ENCODE measurements at places on chromosomes 7 and 10.
A peak's percentile ranks its signal among the peaks of the same experiment; 100 is the strongest.

- DNase-seq, result no peak
Measured at GRCh38 chr7:98212532-98213041, 1.3 kb downstream of the BHLHA15 start.

DNA sequence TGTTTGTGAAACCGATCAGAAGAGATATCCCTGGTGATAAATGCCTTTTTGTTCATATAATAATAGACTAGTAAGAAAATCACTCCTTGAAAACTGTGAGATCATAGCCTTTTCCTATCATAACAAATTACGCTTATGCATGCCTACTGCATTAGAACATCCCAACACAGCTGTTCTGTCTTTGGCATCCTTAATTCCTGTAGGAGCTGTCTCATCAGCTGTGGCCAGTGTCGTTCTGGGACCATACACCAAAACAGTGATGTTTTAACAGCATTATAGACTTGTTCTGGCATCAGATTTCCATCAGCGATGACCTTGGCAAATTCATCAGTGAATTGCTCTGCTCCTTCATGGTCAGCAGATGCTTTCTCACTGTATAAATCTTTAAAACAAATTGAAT, 423.6 kb upstream of the LRGUK start:
- peak; percentile 82 for DNase-seq

DNA sequence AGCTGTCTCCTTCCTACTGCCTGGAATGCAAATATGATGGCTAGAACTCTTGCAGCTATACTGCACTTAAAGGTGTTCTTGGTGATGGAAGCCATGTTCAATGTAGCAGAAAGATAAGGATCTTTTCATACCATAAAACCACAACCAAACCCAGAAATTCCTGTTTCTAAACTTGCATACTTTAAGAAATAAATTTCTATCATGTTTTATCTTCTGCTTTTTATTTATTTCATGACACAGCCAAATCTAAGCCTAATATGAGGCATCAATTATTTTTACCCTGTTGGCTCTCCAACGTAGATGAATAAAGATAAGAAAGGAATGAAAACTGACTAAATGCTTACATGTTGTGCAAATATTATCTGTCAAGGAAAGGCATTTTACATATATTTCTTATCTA, 224.1 kb downstream of the DOCK4 start:
- DNase-seq, result peak; percentile 41

GRCh38 chr7:102009628-102010027, 192.2 kb downstream of the CUX1 start:
- peak; percentile 50 for DNase-seq

- DNase-seq, result no peak
Measured at GRCh38 chr7:2290877-2291276, 23.4 kb downstream of the SNX8 start.

DNA sequence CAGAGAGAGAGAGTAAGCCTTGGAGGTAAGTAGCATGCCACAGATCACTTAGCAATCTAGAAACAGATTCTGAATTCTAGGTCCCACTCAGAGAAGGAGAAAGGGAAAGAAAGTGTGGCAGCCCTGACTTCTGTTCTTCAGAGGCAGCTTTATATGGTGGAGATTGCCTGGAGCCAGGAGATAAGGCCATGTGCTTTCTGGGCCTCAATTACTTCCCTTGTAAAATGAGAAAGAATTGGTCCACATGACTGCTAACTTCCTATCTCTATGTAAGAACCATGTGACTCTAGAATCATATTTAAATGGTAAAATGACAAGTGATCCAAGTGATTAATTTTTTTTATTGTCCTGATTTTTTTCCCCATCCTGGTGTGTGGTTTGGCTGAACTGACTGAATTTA, 64.1 kb downstream of the HHEX start:
- no peak for DNase-seq

DNA sequence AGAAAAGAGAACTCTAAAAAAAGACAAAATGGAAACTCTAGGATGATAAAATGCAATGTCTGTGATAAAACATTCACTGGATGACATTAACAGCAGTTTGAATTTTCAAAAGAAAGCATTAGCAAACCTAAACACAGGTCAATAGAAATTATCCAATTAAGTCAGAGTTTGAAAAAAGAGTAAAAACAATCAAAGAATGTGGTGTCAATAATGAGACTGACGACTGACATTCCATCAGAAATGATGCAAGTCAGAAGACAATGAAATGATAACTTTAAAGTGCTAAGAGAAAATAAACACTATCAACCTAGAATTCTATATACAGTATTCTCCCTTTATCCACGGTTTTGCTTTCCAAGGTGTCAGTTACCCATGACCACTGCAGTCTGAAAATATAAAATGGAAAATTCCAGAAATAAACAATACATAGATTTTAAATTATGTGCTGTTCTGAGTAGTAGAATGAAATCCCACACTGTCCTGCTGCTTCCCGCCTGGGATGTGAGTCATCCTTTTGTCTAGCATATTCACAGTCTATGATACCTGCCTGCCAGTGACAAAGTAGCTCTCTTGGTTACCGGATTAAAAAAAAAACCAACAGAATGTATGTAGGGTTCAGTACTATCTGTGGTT, 38.3 kb upstream of the SFMBT2 start:
- DNase-seq, result no peak

- no peak for DNase-seq
Measured at GRCh38 chr10:95790982-95791381, 35.0 kb downstream of the ENTPD1 start.

GRCh38 chr10:96716390-96716789, 3.9 kb downstream of the PIK3AP1 start:
- no peak for DNase-seq

DNA sequence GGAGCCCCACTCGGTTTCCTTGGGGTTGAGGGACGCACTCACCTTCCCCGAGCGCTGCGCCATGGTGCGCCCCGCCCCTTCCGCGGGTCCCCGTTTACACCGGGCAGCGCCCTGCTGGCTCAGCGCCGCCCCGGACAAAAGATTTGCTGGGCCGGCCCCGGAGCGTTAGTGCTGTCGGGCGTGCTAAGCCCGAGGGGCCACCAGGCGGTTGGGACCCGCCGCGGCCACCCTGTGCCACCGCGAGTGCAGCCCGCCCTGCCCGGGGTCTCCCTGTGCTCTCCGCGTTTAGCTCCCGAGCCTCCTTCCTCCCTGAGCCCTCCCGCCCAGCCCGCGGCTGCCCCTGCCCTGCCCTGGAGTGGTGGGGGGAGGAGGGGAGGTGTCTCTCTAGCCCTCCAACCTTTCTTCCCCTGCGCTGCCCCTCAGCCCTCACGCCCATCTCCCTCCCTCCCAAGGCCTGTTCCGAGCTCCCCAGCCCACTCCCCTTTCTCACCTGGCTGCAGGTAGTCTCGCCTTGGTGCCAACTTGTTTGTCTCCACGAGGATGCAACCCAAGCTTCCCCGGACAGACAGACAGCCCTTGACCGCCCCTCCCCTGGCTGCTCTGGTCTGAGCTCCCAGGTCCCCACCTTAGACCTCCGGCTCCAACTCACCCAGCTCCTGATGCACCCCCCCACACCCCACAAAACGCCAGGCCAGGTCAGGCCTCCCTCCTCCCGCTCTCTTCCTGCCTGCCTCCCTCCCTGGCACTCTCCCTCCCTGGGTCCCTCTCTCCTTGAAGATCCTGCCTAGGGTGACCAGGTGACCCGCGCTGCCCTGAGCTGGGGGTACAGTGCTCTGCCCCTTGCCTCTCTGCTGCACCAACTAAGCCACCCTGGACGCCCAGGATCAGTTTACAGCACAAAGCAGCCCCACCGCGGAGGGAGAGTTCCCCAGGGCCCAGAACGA, at the start of gene CRYGN:
TSS of gene CRYGN (minus strand) at position 287 of the 944 bp plus-strand sequence. CDS start at position 63, 224 bp downstream.
- DNase-seq, result no peak

GRCh38 chr10:14087566-14087965, 243.2 kb downstream of the FRMD4A start:
- DNase-seq, result no peak

DNA sequence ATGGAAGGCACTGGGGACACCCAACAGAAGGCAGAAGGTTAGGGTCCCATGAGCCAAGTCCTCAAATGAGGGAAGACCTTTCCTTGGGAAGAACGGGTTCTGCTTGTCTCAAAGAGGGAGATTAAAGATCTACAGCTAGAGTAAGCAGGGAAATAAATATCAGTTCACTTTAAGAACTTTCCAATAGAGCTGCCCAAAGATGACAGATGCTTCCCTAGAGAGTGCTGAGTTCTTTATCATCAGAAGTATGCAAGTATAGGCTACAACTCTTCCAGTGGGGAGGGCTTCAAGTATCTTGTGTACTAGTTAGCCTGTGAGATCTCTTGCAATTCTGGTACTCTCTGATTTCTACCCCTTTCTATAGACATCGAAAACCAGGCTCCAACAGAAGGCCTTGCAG, 39.4 kb downstream of the EMX2 start:
- no peak for DNase-seq

GRCh38 chr10:8511026-8511425, 456.5 kb downstream of the GATA3 start:
- DNase-seq, result no peak

DNA sequence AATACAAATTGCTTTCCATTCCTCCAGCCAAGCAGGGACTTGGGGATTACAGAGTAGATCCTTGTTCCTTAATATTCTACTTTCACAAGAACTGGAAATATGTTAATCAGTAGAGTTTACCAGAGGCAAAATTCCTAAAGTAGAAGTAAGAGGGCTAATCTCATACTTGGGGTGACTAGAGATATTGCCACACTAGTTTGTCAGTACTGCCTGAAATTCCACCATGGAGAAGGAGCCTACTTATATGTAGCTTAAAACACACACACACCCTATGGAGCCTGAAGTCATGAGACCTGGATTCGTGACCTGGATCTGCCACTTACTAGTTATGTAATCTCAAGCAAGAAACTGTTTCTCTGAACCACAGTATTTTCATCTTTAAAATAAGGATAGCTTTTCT, 33.9 kb downstream of the STRIP2 start:
- DNase-seq, result peak; percentile 80

DNA sequence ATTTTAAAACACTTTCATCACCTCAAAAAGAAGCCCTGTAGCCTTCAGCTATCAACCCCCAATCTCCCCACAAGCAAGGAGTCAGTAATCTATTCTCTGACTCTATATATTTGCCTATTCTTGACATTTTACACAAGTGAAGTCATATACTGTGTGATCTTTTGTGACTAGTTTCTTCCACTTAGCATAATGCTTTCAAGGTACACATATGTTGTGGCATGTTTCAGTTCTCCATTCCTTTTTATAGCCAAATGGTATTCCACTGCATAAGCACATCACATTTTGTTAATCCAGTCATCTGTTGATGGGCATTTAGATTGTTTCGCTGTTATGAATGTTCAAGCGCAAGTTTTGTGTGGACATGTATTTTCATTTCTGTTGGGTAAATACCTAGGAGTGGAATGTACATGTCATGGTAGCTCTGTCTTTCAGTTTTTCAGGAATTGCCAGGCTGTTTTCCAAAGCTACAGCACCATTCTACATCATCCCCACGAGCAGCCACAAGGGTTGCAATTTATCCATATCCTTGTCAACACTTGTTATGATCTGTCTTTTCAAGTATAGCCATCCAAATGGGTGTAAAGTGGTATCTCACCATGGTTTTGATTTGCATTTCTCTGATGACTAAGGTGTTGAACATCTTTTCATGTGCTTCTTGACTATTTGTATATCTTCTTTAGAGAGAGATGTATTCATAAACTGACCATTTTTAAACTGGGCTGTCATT, 405.6 kb downstream of the KCNMA1 start:
- no peak for DNase-seq

- DNase-seq, result peak; percentile 42
Measured at GRCh38 chr7:116834815-116835504, 27.4 kb upstream of the CAPZA2 start.

GRCh38 chr7:100875356-100875751, 451 bp downstream of the SRRT start:
- DNase-seq, result no peak

GRCh38 chr10:48384699-48384982, 78.2 kb downstream of the MAPK8 start:
- DNase-seq, result peak; percentile 34

- DNase-seq, result no peak
Measured at GRCh38 chr7:86898171-86898570, 161.3 kb downstream of the ELAPOR2 start.

GRCh38 chr10:128528167-128528566, 401.9 kb upstream of the MKI67 start:
- DNase-seq, result no peak

DNA sequence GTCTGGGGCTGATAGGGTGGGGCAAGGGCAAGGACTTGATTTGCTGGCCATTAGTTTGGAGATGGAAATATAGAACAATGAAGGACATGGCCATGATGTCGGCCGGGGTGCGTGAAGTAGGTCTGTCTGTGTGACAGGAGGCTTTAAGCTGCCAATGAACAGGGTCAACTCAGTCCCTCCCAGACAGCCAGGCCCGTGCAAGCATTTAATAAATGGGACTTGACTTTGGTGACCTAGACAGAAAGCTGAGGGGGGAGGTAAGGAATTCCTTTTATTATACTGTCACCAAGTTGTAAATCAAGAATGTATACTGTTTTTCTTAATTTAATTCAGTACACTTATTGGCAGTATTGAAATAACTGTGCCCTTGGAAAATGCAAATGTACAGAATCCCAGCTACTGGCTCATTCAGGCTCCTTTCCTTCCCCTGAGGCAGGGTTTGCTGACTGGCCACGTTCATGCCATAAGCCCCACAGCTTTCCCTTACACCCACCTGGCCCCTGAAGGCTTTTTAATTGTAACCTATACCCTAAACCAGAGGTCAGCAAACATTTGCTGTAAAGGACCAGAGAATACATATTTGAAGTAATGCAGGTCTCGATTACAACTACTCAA, 87.2 kb downstream of the WIPF3 start:
- no peak for DNase-seq

DNA sequence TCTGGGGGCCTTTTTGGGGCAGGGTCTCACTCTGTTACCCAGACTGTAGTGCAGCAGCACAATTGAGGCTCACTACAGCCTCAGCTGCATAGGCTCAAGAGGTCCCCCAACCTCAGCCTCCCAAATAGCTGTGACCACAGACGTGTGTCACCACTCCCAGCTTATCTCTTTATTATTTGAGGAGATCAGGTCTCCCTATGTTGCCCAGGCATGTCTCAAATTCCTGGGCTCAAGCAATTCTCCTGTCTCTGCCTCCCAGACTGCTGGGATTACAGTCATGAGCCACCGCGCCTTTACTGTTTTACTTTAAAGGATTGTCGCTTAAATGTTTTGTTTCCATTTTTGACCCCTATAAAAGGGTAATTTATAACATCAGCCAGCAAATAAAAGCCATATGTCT, 502.6 kb upstream of the AUTS2 start:
- no peak for DNase-seq

GRCh38 chr7:98294798-98295382, 13.4 kb downstream of the BRI3 start:
- DNase-seq, result no peak

GRCh38 chr10:7513936-7514335, 103.1 kb upstream of the SFMBT2 start:
- no peak for DNase-seq

- no peak for DNase-seq
Measured at GRCh38 chr10:55495555-55495954, 694.5 kb upstream of the PCDH15 start.

GRCh38 chr7:1767524-1767923, 97.4 kb downstream of the ELFN1 start:
- DNase-seq, result no peak

DNA sequence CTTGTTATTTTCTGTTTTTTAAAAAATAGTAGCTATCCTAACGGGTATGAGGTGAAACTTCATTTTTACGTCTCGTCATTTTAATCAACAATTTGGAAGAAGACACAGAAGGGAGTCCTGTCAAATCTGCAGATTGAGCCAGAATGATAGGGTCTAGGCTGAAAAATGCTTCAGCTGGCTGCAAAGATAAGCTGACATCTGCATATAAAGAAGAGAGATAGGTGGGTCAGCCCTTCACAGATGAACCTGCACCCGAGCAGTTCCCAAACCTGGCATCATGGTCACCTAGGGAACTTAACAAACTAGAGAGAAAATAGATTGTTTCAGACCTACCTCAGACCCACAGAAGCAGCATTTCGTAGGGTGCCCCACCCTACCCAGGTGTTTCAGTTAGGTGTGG, 35.2 kb upstream of the BMPR1A start:
- DNase-seq, result no peak
